Articular chondrocyte of knee joint (primary cell): ENCODE measurements at places on chromosomes 6 and 20. TPM values are rescaled to one million over a fixed set of nuclear protein-coding genes. Genes with fewer than 3 reads are reported as not detected.

The RIPOR2 gene
- 4.3 and 4.6 TPM in 2 replicates for total RNA-seq

The RAD21L1 gene
- not detected in 2 replicates for total RNA-seq

The TRAM2 gene
- total RNA-seq = 215 and 261 TPM in 2 replicates

The HTR1B gene
- total RNA-seq = 0.22 TPM in 1 of 2 replicates, not detected in the other

The LAMA4 gene
- total RNA-seq = 459 and 536 TPM in 2 replicates

The SLC17A2 gene
- total RNA-seq = not detected in 2 replicates

The PKHD1 gene
- not detected in 2 replicates for total RNA-seq

The TMEM200A gene
- 27.4 and 54.5 TPM in 2 replicates for total RNA-seq

The FKBP1C gene
- 0.32 and 0.65 TPM in 2 replicates for total RNA-seq

The ZNF334 gene
- 6.9 and 8.3 TPM in 2 replicates for total RNA-seq

The CALHM4 gene
- not detected in 2 replicates for total RNA-seq

The GRIK2 gene
- 0.32 and 0.52 TPM in 2 replicates for total RNA-seq

The CUL9 gene
- total RNA-seq = 23.8 and 28.0 TPM in 2 replicates

The ACAT2 gene
- total RNA-seq = 16.3 and 19.7 TPM in 2 replicates

The RIN2 gene
- total RNA-seq = 67.8 and 78.7 TPM in 2 replicates

The LSM14B gene
- total RNA-seq = 35.7 and 38.2 TPM in 2 replicates

The HSD17B8 gene
- 3.2 and 3.3 TPM in 2 replicates for total RNA-seq

The TRIM38 gene
- total RNA-seq = 21.7 and 22.0 TPM in 2 replicates

The ID4 gene
- 44.0 and 49.3 TPM in 2 replicates for total RNA-seq

The FRK gene
- 1.0 and 1.6 TPM in 2 replicates for total RNA-seq

The PSMB1 gene
- 273 and 322 TPM in 2 replicates for total RNA-seq

The KCNK17 gene
- not detected in 2 replicates for total RNA-seq

The TMEM217 gene
- total RNA-seq = 2.6 and 3.3 TPM in 2 replicates

The SCRT2 gene
- not detected in 2 replicates for total RNA-seq

The JAG1 gene
- total RNA-seq = 71.6 and 155 TPM in 2 replicates

The ADGRG6 gene
- total RNA-seq = 71.5 and 95.1 TPM in 2 replicates

The FERMT1 gene
- 3.9 and 5.1 TPM in 2 replicates for total RNA-seq

The ACTL10 gene
- 1.7 and 2.1 TPM in 2 replicates for total RNA-seq

The CYP21A2 gene
- total RNA-seq = 0.13 TPM in 1 of 2 replicates, not detected in the other

The MCHR2 gene
- total RNA-seq = not detected in 2 replicates

The CDS2 gene
- 39.5 and 40.6 TPM in 2 replicates for total RNA-seq

The LY6G6D gene
- not detected in 2 replicates for total RNA-seq

The OR11A1 gene
- total RNA-seq = not detected in 2 replicates

The CST5 gene
- not detected in 2 replicates for total RNA-seq

The HTR1E gene
- total RNA-seq = not detected in 2 replicates

The CD24 gene
- total RNA-seq = 4.2 and 49.1 TPM in 2 replicates

The ZSCAN12 gene
- total RNA-seq = 8.2 and 8.5 TPM in 2 replicates

The KIF6 gene
- total RNA-seq = 0.76 and 0.78 TPM in 2 replicates

The TP53TG5 gene
- total RNA-seq = not detected in 2 replicates

The TCP11 gene
- total RNA-seq = 0.11 and 0.26 TPM in 2 replicates

The LY86 gene
- not detected in 2 replicates for total RNA-seq

The OR2J3 gene
- not detected in 2 replicates for total RNA-seq

The SNAP25 gene
- not detected in 2 replicates for total RNA-seq

The OR12D3 gene
- not detected in 2 replicates for total RNA-seq

The ECT2L gene
- under 0.01 and 0.11 TPM in 2 replicates for total RNA-seq

The FLRT3 gene
- total RNA-seq = 0.13 and 0.32 TPM in 2 replicates

The C20orf96 gene
- 0.65 and 1.2 TPM in 2 replicates for total RNA-seq

The ZNF318 gene
- 14.9 and 15.0 TPM in 2 replicates for total RNA-seq

The GLP1R gene
- not detected in 2 replicates for total RNA-seq
